ENCODE measurements at places on chromosomes 3 and 15.
A peak's percentile ranks its signal among the peaks of the same experiment; 100 is the strongest.

DNA sequence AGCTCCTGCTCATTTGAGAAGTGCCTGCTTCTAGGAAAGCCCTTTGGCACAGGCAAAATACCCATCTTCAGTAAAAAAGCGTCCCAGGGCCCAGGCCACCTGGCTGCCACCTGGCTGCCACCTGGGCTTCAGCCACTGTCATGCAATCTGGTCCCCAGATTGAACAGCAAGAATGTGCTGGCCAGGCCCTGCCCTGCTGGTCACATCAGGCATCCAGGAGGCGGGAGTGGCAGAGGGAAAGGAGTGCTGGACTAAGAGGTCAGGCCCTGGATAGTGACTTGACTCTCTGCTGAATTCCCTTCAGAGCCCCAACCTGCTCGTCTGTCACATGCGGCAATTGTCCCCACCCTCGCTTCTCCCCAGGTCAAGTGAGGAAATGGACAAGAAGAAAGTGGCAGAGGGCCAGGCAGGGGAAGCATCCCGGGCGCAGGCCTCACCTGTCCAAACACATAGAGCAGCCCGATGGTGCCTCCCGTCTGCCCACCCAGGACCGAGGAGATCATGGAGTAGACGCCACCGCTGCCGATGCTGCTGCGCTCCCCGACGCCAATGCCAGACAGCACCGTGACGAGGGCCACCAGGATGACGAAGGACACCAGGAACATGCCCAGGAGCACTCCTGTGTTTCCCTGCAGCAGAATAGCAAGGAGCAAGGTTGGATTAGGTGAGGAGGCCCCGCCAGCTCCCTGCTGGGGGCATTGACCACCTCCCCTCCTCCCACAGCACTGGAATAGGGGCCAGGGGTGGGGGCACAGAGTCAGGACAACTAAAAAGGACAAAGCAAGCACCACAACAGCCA lies 25.5 kb downstream of the SLC12A8 start:
- DNase-seq, result no peak

DNA sequence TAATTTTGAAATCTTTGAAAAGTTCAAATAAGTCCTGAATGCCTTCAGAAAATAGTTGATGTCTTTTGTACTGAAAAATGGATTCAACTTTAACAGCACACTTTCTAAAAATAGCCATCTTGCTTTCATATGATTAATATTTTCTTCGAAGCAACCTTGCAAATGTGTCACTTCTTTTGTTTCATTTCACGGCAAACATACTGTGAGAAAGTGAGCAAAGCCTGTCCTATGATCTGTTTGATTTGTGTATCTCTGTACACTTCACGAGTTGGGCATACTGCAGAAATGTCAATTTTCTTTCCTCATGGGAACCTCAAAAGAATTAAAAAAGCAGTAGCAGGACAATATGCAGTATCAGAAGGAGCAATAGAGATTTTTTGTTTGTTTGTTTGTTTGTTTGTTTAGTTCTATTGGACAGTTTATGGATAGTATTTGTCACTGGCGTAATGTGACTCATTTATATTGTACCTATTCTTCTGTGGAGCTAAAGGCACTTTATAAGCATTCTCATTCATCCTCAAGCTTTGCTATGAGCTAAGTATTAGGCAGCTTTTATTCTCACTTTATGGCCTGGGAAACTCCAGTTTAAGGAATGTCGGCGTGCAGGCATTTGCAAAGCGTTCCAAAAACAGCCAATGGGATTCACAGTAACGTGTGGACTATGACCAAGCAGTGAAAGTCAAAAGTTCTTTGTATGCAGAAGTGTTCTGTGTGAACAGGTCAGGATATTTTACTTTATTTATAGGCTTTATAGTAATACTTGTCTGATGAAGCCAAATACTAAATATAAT lies 572.0 kb downstream of the NAALADL2 start:
- no peak for DNase-seq

- no peak for DNase-seq
Measured at GRCh38 chr15:39575180-39575579, 5.7 kb upstream of the THBS1 start.

DNA sequence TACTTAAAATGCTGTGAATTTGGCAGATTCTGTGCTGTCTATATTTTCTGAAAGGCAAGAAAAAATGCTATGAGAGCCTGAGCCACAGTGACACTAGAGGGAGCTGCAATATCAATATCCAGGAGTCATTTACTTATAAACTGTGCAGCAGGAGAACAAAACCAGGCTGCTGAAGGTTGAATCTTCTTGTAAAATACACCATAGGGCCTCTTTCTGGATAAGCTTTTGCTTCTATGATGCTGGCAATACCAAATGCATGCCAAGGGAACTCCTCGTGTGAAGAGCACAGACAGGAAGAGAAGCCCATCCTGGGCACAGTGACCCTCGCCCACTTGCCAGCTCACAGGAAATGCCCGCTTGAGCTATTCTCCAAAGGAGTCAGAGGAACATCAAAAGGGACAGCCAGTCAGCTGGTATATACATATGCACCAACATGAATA lies 48.0 kb upstream of the TSPAN3 start:
- DNase-seq, result peak; percentile 21

GRCh38 chr3:25911525-25912295 lies 121.8 kb downstream of the OXSM start:
- DNase-seq, result no peak

DNA sequence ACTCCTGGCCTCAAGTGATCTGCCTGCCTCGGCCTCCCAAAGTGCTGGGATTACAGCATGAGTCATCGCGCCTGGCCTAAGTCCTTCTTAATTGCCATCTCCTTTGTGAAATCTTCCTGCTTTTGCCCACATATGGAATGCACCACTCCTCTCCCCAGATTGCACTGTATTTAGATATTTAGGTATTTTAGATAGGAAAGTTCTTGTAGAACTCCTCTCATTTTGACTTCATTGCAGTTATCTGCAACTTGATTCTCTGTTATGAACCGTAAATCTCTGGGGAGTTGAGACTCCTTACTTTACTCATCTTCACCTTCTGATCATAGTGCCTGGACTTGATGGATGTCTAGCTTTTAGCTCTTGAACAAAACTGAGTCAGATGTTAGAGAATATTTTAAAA lies 150.7 kb downstream of the AKAP13 start:
- no peak for DNase-seq

GRCh38 chr15:60656481-60656880 lies 177.5 kb upstream of the ICE2 start:
- DNase-seq, result no peak

GRCh38 chr3:142647856-142648255 lies 51.7 kb downstream of the PLS1 start:
- DNase-seq, result no peak

GRCh38 chr3:158820521-158820920 lies 18.7 kb downstream of the MFSD1 start:
- DNase-seq, result no peak

DNA sequence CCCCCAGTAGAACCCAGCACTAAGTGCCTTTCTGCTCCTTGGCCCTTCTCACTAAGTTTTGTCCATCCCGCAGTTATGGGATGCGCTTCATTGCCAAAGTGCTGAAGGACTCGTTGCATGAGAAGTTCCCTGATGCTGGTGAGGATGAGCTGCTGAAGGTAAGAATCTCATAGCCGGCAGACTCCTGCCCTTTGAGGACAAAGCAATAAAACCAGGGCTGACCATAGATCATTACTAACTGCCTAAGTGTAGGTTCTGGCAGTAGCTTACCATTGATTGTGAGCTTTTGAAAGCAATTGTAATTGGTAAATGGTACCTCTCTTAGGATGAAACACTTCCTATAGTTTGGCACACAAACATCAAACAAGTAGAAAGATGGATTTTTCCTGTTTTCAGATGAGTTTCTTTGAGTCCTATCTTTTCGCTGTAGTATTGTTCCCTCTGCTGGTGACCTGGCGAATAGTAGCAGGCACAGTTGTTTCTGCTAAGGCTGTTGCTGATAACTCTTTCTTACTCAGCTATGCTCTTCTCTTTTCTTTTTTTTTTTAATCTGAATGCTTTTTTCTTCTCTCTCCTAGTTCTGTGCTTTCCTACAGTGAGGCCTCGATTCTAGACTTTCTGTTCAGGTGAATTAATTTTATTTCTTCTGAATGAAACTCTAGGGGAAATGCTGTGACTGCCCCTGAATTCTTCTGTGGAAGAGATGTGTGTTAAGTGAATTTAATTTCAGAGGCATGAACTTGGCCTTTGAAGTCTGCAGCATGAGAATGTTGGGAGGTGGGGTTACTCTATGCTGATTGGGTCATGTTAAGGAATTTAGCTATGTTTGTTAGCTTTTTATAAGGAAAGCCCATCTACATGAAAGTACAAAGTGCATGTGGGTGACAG lies 47.4 kb upstream of the CRTC3 start:
- DNase-seq, result peak; percentile 40

GRCh38 chr3:65497236-65497635 lies 541.5 kb downstream of the MAGI1 start:
- DNase-seq, result no peak

- DNase-seq, result no peak
Measured at GRCh38 chr15:86001200-86001599, 78.5 kb upstream of the AGBL1 start.

- no peak for DNase-seq
Measured at GRCh38 chr3:23592961-23593931, 212.5 kb upstream of the UBE2E1 start.

- peak; percentile 23 for DNase-seq
Measured at GRCh38 chr3:177345049-177345972, 148.0 kb upstream of the TBL1XR1 start.

- DNase-seq, result no peak
Measured at GRCh38 chr15:57476533-57476975, 100.2 kb downstream of the CGNL1 start.

GRCh38 chr3:157066335-157067098 lies 93.4 kb downstream of the CCNL1 start:
- DNase-seq, result no peak

DNA sequence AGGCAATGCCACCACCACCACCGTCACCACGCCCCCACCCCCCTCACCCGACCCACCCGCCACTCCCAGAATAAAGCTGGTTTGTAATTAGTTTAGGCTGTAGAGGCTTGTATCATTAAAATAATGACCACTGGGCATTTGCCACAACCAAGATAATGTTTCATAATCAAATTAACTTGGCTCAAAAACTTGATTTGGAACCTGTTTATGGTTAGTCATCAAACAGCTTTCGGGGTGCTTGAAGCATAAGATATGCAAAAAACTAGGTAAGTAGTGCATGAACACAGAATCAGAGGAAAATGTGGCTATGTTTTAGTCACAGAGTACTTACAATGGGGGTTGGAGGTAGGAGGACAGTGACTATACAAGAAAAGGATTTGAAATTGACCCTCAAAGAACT lies 115.1 kb downstream of the FHIT start:
- no peak for DNase-seq

GRCh38 chr15:34054081-34054707 lies 15.2 kb upstream of the AVEN start:
- no peak for DNase-seq

DNA sequence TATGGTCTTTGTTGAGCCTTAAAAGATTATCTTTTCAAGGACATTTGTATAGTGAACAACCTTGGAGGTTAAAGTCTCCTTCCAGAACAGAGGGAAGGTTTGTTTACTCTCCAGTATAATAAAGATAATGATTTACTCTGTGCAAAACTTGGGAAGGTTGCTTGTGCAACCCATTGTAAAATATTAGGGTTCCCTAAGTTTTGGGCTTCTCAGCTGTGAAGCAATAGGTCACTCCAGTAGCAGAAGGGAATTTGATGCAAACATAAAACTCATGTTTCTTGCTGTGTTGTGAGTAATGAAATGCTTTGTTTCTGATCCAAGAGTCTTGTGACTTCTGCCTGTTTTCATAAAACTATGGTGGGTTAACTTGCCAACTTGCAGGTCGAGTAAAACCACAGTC lies 177.5 kb downstream of the SUCNR1 start:
- no peak for DNase-seq

DNA sequence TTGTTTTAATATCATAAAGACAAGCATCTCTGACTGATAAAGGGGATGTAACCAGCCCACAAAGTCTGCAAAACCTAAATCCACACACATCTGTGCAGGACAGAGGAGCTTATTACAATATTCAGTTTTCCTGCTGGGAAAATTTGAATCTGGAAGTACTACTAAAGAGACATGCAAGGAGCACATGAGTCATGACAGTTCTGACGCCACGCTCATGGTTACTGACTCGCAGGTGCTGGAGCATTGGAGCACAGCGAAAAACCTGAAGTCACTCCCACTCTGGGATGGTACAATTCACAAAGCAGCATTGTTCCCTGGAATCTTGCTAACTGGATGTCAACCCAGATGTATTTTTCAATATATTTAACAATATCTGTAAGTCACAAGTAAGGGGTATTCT lies 7.6 kb upstream of the ISL2 start:
- DNase-seq, result no peak

DNA sequence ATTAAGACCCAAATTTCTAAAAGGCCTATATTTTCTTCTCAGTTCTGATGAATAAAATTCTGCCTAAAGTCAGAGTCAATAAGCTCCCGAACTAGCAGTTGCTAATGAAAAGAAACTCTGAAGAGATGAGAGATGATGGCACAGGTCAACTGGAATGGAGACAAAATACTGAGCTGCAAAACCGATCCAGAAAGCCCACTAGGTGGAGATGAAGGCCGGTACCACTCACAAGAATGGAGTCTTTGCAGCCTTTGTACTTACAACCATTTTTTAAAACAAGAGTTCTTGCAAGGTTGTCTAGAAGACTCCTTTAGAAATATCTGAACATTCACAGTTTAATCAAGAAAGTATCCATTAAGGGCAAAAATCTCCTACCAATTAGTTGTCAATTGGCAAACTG lies 119.9 kb upstream of the TJP1 start:
- DNase-seq, result no peak

DNA sequence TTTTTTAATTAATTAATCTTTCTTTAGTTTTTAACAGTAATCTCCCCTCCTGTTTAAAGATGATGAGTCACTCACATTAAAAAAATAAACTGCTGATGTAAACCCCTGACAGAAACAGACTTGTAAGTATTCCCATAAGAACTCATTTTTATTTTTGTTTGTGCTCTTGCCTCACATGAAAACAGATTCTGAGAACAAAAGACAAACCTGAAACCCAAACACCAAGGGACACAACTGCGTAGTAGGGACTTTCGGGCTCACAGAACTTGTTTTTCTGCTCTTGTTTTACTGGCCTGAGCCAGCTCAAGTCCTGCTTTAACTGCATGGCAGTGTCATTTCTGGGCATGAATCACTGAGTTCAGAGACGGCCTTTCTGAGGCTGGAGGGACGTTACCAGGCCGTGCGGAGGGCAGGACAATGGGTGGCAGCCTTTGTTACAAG lies 600.8 kb downstream of the FOXP1 start:
- no peak for DNase-seq

DNA sequence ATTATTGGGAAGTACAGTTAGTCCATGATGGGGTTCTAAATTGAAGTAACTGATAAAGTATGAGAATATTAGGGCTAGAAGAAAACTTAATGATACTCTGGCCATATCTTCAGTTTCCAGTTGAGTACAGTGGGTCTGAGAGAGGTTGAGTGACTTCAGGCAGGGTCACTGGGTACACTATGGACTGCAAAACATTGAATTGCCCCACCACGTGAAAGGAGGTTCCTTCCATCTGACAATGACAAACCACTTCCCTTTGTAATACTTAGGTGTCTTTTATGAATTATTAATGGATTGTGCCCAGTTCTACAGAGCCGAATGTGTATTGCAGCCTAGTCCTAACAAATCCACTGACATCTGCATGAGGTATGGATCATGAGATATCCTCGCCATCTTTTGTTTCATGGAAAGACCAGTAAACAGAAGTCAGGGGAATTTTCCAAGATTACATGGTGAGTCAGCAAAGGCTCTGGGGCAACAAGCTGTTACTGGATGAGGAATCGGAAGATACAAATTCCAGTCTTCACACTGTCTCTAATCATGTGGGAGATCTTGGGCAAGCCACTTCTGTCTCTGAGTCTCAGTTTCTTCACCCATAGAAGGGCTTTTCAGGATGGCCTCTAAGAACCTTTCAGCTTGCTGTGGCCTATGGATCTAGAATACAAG lies 66.5 kb upstream of the BCL6 start:
- DNase-seq, result no peak

Data from activated gamma-delta T cell treated with Interleukin-2 at 50 U/mL for 16 hours (primary cell).